ENCODE measurements at places on chromosomes 12 and 14.

GRCh38 chr14:95507701-95508103, 8.7 kb downstream of the SYNE3 start:
- DNase-seq, result peak; percentile 50

GRCh38 chr12:117499759-117500485, 138.5 kb upstream of the NOS1 start:
- no peak for DNase-seq

DNA sequence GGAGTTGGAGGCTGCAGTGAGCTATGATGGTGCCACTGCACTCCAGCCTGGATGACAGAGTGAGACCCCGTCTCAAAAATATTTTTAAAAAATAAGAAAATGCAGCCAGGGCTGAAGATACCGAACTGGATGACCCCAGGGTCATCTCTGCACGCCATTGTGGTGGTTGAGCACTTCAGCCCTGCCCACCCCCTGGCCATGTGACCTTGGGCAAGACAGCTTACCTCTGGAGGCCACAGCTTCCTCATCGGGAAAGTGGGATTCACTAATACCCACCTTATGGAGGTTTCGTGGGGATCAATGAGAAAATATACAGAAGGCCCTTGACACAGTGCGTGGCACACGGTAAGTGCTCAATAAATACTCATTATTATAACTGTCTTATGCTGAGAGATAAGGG, 25.5 kb downstream of the MVK start:
- no peak for DNase-seq

GRCh38 chr14:38367922-38368321, 112.0 kb upstream of the CLEC14A start:
- DNase-seq, result no peak

DNA sequence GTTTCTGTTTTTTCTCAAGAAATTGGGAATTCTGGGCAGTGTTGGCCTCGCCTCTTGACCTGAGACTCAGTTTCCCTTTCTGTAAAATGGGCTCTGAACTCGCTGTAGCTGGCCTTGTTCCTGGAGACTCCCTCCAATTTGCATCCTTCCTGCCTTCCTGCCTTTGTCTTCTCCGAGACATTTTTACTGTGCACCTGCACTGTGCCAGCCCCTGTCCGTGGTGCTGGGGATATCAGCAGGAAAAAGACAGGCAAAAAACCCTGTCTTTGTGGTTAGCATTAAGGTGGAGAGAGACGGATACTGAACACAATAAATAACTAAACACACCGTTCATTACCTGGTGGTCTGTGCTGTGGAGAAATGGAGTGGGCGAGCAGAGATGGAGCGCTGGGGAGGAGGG, 129.8 kb downstream of the AACS start:
- DNase-seq, result no peak

DNA sequence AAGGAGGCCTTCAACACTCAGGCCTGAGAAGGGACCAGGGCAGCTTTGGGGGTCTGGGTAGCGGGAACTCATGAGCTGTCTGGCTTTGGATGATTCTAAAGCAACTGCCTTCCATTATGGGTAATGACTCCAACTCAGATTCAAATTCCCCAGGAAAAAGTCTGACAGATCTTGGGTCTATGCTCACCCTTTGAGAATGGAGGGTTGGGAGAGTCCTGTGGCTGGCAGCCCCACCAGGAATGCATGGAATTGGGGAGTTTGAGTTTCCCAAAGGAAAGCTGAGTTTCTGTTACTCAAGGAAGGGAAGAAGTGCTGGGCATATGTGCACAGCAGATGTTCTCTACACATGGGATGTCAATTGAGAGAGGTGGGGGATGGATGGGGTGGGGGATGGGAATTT, 22.4 kb upstream of the LTBP2 start:
- DNase-seq, result no peak

- no peak for DNase-seq
Measured at GRCh38 chr14:32372154-32372553, 43.1 kb downstream of the AKAP6 start.
